ENCODE measurements at places on chromosomes 5 and 9.

GRCh38 chr5:68652534-68652965 lies 437.0 kb downstream of the PIK3R1 start:
- no peak for DNase-seq

- DNase-seq, result no peak
Measured at GRCh38 chr5:14112998-14113652, 30.0 kb upstream of the TRIO start.

GRCh38 chr5:111933086-111933485 lies 176.1 kb upstream of the NREP start:
- DNase-seq, result no peak

DNA sequence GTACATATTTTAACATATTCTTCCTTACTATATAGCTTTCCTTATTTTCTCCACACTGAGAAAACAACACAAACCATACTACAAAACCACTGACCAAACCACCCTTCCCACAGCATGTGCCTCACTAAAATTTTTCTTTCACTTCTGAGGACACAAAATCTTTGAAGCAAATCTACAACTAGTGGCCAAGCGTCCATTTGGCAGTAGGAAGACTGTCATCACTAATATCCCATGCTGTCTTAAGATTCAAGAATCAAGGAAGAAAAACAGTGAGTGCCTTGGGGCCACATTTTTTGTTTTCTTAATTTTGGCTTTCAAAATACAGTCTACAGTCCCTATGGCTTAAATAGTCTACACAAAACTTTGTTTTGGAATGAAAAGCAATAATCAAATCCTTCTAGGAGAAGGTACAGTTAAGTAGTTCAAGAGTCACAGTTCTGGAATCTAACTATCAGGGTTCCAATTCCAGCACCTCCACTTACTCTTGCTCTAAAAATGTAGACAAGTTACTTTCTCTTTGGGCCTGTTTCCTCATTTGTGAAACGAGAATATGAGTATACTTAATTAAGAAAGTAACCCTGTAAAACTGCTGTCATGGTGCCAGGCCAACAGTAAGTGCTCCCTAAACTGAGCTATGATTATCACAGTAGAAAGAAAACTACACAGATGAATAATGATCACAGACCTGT lies 227.9 kb downstream of the BNC2 start:
- DNase-seq, result no peak

DNA sequence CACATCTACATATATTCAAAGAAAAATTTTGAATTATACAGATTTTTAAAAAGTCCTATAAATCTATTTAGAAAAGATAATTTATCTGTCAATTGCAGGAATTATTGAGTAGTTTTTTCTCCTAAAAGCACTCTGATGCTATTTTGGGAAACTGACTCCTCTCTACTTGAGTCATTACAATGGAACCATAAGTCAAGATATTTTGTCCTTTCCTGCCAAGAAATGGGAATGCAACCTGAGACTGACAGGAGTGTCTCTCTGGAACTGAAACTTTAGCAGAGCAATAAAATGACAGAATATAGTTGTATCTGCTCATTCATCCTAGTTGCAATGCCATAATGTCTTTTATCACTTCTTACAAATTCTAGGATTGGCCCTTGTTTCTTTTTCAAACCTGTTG lies 48.6 kb downstream of the CARTPT start:
- no peak for DNase-seq

GRCh38 chr5:168850683-168851082 lies 271.5 kb upstream of the PANK3 start:
- no peak for DNase-seq

GRCh38 chr9:100803956-100804355 lies 224.6 kb upstream of the PLPPR1 start:
- DNase-seq, result no peak

DNA sequence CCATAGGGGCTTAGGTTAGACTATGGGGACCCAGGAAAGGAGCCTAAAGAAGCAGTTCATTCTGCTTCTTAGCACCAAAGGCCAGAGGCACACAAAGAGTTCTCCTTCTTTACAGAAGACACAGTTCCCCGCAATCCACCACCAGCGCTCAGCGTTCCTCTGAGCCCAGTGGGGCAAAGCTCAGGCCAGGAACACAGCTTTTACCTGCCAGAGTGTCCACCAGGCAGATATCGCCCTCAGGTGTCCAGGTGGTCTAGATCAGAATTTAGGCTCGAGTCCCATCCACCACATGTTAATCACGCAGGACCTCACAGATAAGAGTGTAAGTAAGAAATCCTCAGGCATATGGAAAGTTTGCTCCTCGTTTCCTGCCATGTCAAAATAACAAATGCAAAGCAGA lies 53.0 kb downstream of the UBE2QL1 start:
- DNase-seq, result no peak

DNA sequence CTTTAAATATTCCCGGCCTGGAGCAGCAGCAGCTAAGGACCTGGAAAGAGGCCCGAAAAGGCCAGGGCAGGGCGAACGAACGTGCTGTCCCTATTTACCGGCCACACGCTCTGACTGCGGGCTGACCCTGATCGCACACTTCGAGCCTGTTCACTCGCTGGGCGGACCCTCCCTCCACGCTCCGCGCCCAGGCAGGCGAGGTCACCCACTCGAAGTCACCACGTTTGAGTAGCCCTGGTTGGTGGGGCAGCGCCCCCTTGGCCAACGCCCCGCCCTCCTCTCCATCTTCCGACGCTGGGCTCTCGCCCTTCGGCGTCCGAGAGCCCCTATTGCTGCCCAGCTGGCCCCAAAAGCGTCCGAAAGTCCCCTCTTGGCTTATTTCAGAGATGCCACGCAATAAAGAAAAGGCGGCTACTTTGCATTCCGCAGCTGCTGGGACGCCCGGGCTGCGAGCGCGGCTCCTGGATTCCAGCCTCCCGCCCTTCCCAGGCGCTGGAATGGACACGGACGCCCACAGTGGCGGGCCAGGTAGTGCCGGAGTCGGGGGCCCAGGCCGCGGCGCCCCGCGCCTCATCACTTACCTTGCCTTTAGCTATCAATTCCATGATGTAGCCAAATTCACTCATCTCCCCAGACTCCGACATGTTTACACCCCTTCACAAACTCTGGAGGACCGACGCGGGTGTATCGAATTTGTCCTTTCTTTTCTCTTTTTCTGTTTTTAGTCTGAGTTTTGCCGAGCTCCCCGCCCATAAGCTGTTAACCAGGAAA lies 9.9 kb upstream of the TRIM36 start:
- DNase-seq, result no peak

DNA sequence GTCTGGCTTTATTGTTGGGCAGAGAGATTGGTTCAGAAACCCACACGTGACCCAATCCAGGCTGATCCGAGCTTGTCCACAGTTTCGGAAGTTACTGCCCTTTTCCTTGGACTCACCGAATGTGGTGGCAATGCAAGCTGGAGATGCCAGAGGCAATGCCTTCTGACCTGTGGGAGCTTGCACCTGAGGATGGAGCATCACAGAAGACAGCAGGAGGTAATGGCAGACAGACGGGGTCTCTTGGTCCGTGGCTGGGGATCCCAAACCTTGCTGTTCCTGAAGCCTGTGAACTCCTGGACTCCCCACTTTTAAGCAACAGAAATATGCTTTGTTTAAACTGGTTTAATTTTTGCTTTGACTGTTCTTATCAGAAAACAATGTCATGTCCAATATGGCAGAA lies 265.2 kb upstream of the IRX1 start:
- no peak for DNase-seq

GRCh38 chr9:111481885-111482636 lies 2.1 kb downstream of the ECPAS start:
- peak; percentile 34 for DNase-seq

- DNase-seq, result no peak
Measured at GRCh38 chr9:93960221-93960970, 5.2 kb upstream of the BARX1 start.

DNA sequence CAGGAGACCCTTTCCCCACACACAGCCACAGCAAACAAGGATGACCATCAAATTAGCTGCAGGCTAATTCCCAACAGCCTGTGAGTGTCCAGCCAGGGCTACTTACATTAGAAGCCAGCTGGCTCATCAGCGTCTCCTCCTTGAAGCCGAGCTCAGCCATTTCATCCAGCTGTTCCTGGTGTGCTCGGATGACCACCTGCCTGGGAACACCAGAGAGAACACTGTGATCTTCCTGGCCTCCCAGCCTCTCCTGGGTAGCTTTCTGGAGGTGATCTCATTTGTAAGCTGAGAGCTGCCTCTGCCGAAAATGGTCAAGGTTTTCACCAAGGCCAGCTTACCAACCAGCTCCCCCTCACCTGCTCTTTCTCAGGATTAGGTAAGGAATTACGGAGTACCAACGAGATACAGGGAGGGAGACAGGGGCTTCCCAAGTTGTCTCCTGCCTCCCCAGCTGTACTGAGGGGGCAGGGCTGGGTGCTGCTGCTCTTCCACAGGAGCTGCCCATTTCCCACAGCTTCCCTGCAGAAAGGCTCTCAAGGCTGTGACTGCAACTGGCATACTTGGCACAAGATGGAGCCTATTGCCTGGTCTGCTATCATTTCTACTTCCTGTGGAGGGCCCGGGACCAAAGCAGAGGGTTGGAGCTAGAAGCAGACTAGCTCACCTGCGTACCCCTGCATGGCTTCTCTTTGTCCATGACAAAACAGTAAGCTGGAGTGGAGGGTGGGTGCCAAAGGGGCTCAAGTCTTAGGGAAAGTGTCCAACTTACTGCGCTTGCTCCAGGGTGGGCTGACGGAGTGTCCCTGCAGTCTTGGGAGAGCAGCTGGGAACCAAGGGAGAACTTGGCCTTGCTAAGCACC lies 73.9 kb downstream of the KIF24 start:
- no peak for DNase-seq

- no peak for DNase-seq
Measured at GRCh38 chr5:73642344-73642743, 16.3 kb downstream of the ARHGEF28 start.

DNA sequence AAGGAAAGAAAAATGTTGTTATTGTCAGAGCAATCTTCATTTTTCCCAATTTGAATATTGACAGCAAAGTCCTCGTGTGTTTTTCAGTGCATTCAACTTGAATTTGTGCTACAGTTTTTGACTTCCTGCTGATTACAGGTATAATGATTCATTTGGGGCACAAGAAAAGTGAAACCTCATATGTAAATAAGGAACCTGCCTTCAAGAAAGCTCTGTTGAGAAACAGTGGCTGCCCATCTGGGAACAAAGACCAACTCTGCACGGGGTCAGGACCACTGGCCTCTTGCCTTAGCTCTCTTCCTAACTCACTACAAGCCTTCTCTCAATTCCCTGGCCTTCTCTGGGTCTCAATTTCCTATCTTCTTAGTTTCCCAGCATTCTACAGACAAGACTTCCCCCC lies 21.0 kb downstream of the TIMD4 start:
- no peak for DNase-seq

DNA sequence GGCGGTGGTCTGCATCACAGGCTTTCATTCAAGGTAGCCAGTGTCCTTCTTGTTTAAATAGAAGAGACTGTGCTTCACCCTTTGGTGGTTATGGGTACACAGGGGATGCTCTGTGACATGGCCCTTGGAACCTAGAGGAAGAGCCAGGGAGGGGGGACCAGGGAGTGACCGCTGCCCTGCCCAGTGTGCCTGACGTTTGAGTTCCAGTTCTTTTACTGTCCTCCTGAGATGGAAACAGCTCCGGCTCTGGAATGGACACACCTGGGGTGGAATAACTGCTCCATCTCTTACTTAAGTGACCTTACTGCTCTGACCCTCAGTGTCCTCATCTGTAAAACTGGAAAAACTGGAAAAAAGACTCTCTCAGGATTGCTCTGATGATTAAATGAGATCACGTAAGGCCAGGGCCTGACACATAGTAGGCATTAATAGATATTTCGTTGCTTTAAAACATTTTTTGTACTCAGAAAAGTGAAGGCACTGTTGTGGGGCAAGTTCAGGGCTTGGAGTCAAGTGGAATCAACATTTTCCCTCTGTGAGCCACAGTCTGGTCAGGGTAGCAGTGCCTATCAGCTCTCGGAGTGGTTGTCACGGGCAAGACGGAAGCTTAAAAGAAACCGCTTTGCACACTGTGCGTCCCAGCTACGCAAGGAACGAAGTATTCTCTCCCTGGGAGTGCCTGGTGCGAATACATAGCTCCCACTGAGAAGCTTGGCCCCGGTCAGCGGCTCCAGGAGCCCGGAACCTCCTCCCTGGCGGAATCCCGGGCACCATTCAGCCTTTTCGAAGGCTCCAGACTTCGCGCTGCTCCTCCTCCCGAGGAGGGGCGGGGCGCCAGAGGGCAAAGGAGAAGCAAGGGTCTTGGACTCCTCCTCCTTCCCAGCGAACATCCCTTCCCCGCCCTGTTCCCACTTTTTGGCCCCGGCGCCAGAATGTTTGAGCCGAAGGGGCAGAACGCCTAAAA lies 5.8 kb downstream of the POU4F3 start:
- DNase-seq, result no peak

- peak; percentile 81 for DNase-seq
Measured at GRCh38 chr5:109743041-109743531, 53.4 kb downstream of the MAN2A1 start.

DNA sequence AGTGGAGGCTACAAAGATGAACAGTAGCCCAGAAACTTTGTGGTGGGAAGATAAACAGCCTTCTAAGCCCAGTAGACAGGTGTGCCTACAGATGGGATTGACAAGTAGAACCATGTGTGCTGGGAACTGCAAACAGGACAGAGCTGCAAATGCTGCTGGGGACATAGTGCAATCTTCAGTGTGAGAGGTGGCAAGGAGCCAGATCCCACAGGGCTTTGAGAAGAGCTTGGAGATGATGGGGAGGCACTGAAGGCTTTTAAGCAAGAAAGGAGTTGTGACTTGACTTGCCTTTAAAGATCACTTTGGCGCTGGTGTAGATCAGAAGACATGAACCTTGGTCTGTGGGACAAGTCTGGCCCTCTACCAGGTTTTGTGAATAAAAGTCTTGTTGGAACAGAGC lies 675.2 kb downstream of the ACTL7B start:
- no peak for DNase-seq

DNA sequence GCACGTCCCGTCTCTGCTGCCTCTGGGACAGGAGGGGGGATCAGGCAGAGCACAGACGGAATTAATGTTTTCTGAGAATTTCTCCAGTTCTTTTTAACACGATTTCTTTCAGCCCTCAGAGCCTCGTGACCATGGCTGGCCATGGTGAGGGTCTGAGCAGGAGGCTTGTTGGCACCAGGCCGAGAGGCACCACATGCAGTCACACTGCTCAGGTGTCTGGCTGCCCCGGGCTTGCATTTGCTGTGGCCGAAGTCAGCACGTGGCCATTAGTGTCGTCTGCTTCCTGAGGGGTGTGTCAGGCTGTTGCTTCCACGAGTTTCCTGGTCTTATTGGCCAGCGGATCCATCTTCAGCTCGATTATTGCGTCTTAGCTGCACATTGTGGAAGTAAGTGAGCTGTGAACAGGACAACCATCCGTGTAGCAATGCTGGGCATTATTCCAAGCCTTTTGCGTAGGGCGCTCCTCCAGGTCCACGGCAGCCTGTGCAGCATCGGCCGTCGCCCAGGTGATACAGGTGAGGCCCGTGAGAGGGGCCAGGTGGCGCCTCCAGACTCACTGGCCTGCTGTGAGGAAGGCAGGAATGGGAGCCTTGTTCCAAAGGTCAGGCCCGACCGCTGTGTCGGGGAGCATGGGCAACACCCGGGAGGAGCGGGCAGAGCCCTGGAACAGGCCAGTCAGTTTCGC lies 114.2 kb upstream of the CACNA1B start:
- no peak for DNase-seq

- DNase-seq, result no peak
Measured at GRCh38 chr5:175059687-175060211, 335.4 kb downstream of the MSX2 start.

GRCh38 chr9:100125236-100125635 lies 26.2 kb downstream of the INVS start:
- no peak for DNase-seq

Data from erythroblast (primary cell).